ENCODE measurements at places on chromosomes 12 and 14.

GRCh38 chr12:4379405-4379804 is at the start of gene FGF23:
TSS of gene FGF23 (minus strand) at chr12:4379712. CDS start at chr12:4379582, 130 bp downstream.
- DNase-seq, result no peak

- no peak for DNase-seq
Measured at GRCh38 chr14:39773387-39774126, 341.3 kb upstream of the FBXO33 start.

DNA sequence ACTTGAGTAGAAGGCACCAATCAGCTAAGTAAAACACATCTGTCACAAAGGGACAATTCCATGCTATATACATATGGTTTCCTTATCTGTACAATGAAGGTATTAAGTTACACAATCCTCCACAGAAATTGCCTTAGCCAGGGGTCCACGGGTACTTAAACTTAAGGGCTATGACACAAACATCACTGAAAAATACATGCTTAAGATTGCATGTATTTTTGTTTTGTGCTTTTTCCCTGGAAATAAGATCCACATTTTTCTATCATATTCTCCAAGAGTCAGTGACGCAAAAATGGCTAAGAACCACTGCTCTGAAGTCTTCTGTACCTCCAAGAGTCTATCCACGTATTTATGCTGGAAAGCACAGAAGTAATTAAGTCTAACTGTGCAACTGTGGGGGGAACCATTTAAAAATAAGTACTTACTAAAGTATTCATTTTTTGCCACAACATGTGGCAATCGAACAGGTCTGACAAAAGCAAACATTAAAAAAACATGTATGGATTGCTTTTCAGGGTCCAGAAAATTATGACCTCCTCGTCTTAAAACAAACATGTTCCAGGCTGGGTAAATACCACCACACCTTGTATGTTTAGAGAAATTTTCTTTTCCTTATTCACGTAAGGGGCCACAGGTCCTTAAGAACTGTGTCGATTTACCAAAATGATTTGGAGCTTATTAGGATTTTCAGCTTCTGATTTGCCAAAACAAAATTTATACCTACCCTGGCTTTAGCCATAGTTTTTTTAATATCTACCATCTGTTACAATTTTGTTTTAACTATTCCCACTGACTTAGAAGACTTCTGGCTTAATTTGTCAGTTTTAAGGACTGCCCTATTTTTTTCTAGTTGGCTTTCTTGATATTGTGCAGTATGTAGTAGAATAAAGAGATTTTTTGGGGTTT is 2.8 kb downstream of the SLC38A2 start:
- no peak for DNase-seq

DNA sequence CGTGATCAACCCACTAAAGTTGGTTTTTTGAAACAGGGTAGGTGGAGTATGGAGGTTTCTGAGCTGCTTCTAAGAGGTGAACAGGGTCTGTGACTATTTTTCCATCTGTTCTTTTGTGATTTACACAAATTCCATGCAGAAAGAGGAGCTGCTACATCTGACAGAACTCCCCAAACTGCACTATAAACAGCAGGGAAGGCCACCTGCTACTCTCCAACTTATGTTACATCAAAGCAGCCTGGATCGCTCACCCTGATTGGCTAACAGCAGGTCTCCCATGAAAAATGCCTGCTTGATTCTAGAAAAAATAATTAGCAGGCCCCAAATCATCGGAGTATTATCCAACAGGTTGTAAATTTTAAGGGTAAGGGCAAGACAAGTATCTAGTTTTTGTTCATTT is 282.9 kb upstream of the FLRT2 start:
- DNase-seq, result no peak

DNA sequence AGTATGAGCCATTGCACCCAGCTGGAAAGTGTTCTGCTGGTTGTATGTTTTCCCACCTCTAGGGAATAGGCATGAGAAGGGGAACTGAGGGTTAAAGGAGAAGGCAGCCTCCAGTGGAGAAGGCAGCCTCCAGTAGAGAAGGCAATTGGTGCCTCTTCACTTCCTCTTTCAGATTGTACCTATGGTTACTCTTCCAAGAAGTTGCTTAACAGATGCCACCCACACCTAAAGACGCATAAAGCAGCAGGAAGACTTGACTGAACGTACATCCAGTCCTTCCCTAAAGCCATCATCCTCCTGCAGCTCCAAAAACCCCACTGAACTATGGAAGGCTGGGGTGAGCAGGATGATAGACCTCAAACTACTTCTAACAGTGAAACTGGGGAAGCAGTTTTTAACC is 13.1 kb downstream of the DPF3 start:
- DNase-seq, result no peak

GRCh38 chr12:24854908-24855307 is 94.0 kb downstream of the BCAT1 start:
- no peak for DNase-seq

DNA sequence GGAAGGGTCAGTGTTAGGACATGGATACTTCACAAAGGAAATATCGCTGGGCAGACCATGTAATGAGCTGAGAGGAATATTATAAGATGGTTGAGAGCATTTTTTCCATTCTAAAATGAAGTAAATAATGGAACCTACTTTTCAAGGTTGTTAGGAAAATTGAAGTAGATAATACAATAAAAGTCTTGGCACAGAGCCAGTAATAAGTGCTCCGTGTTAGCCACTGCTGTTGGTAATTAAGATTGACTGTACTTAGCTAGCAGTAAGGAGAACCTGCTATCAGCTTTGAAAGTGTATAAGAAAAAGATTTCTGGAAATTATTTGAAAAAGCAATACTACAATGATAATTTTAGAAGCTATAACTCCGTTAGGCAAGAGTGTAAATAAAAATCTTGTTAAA is 77.6 kb downstream of the SCAF11 start:
- DNase-seq, result no peak

DNA sequence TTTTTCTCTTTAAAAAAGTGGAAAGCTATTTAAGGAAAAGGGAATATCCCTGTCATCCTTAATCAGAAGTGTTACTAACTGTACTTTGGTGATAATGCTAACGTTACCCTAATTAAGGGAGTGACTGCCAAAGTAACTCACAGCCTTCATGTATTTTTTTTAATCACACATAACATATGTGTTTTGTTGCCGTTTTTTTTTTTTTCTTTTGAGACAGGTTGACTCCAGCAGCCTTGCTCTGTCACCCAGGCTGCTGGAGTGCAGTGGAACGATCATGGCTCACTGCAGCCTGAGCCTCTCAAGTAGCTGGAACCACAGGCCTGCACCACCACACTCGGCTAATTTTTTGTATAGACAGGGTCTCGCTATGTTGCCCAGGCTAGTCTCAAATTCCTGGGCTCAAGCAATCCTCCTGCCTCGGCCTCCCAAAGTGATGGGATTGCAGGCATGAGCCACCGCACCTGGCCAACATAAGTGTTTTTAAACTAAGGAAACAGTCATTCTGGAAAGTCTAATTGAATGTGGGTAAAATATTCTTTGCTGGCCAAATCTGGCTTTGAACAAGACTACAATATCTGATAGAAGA is 56.5 kb downstream of the HECTD4 start:
- no peak for DNase-seq

GRCh38 chr12:47078733-47079467 is 521 bp upstream of the PCED1B start:
- no peak for DNase-seq

GRCh38 chr12:104799458-104799857 is 158.6 kb downstream of the SLC41A2 start:
- DNase-seq, result no peak

DNA sequence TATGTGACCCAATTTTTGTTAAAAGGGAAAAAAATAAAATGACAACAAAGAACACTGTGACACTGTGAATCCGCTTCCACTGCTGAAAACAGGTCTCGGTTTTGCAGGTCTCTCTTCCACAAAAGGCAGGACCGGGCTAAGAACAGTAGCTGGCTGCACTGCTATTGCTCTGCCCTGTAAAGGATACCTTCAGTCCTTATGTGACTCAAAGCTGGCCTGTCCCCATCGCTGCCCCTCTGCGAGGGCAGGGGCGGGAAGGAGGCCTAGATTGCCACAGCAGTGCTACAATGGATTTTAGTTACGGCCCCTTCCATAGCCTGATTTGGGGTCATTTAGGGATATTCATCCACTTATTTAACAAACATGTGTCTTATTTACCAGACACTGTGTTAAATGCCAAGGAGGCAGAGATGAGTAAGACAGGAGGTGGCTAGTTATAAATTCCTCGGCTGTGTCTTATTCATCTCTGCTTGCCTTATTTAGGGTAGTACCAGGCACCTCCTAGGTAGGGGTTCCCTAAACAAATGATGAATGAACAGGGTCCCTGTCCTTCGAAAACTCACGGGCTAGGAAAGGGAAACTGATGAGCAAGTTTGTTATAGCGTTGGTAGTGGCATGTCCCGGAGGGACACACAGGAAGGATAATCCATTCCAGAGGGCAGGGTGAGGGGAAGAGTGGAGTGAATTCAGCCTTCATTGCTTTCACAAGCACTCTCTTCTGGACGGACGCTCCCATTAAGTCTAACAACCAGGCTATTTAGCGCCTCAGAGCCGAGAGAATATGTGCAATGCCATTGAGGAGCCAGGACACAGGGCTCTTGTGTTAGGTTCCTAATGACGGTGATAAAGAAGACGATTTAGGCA is 73.3 kb downstream of the EID3 start:
- no peak for DNase-seq

DNA sequence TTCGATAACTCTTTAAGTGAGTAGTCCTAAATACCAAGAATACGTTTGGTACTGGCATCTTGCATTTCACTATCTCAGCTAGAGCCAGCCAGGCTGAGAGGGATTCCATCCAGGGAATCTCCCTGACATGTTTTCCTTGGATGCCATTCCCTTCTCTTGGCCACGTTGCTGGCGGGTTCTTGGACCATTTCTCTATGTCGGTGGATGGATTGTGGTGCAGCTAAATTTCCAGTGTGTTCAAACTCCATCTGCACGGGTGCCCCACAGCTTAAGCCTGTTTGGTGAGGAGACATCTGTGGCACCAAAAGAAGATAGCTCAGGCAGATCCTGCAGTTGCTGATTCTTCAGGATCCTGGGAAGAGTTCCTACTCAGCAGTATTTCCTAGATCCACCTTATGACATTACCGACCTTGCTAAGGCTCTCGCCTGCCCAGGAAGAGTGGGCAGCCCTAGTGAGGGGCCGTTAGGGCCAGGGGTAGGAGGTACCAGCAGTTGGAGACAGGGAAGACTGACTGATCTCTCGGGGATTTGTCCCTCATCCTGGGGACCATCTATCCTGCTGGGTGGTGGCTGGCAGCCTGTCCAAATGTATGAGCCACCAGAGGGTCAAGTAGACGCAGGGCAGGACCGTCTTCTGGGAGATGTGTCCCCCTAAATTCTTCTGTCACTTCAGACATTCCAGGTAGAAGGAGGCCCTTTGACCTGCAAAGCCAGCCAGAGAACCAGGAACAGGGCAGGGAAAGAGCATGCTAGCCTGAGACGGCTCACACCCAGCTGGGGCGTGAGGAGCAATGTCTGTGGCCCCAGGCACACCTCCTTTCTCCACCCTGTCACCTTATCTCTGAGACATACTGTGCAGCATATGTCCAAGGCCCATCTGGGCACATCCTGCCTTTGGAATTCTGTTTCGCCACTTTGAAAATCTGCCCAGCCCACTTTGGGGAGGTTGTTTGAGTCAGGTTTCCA is 72.6 kb upstream of the CAPRIN2 start:
- DNase-seq, result no peak

GRCh38 chr12:17097674-17098073 is 491.7 kb upstream of the LMO3 start:
- DNase-seq, result no peak

- DNase-seq, result no peak
Measured at GRCh38 chr12:8465301-8465996, 9.7 kb downstream of the CLEC6A start.

DNA sequence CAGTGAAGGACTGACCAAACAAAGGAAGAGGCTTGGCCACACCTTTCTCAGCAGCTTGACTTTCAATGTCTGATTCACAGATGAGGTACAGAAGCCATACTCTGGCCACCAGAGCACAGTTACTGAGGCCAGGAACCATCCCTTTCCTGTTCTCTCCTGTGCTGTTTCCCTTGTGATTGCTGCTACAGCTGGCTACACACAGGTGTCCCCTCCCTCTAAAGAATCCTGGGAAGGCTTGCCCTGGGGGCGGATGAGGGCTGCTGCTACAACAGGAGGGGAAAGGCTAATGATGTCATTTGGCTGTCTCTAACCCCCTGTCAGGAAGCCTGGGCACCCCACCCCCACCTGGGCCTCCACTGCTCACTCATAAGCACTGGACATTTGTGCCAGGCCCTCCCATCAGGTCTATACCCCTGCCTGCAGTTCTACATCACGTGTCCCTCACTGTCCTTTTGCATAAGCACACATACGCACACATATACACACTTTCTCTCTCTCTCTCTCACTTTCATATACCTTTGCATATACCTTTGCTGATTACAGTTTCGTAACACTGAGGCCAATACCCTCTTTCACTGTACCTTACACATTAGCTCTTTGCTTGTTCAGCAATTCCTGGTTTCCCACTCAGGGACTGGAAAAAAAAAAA is 41.4 kb downstream of the PRPF40B start:
- DNase-seq, result no peak

DNA sequence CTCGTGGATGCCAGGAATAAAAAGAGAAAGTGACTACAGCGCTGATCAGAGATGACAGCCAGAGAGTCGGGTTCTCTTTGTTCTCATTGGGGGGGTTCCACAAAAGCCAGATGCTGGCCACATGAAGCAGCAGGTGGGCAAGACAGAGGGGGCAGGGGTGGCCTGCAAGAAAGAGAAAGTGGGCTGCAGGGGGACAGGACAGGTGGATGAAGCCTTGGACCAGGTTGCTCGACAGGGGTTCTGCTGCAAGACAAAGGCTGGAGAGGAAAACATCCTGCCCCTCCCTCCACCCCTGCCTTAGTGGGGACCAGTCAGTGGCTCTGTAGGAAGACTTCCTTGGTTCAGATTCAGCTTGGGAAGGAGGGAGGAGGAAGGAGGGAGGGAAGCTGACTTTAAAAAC is 126.2 kb downstream of the KSR2 start:
- DNase-seq, result no peak

GRCh38 chr12:25755971-25756260 is 202.6 kb upstream of the RASSF8 start:
- no peak for DNase-seq

- DNase-seq, result no peak
Measured at GRCh38 chr14:32005628-32006027, 71.5 kb upstream of the ARHGAP5 start.
